ENCODE measurements at places on chromosomes 2 and 18. TPM values are rescaled to one million over a fixed set of nuclear protein-coding genes. Genes with fewer than 3 reads are reported as not detected.

The GNAL gene
- total RNA-seq = 32.4 TPM

The TUBB8B gene
- 0.24 TPM for total RNA-seq

The TNS1 gene
- 12.0 TPM for total RNA-seq

The SLC9A4 gene
- 2.7 TPM for total RNA-seq

The SKA1 gene
- total RNA-seq = 1.2 TPM

The MOCOS gene
- 15.9 TPM for total RNA-seq

The PRKAG3 gene
- total RNA-seq = not detected

The HOXD12 gene
- total RNA-seq = not detected

The DLX1 gene
- total RNA-seq = not detected

The RANBP2 gene
- total RNA-seq = 59.9 TPM

The MBD1 gene
- 85.5 TPM for total RNA-seq

The CCDC85A gene
- not detected for total RNA-seq

The ANKZF1 gene
- total RNA-seq = 55.6 TPM

The CFAP221 gene
- total RNA-seq = not detected

The UGT1A6 gene
- 23.2 TPM for total RNA-seq

The LOXHD1 gene
- total RNA-seq = not detected

The NT5C1B gene
- total RNA-seq = not detected

The SIX3 gene
- not detected for total RNA-seq

The NTSR2 gene
- total RNA-seq = not detected

The LCLAT1 gene
- 13.3 TPM for total RNA-seq

The CTAGE1 gene
- not detected for total RNA-seq

The IL1A gene
- total RNA-seq = 230 TPM

The TTR gene
- not detected for total RNA-seq

The RBM44 gene
- total RNA-seq = 0.24 TPM

The SNRPD1 gene
- total RNA-seq = 15.9 TPM

The KCNE4 gene
- total RNA-seq = under 0.01 TPM

The RGPD4 gene
- total RNA-seq = not detected

The POTEJ gene
- total RNA-seq = not detected

The ANO7 gene
- not detected for total RNA-seq

The ZNF396 gene
- 0.72 TPM for total RNA-seq

The DOCK10 gene
- total RNA-seq = 0.48 TPM

The BMP10 gene
- total RNA-seq = not detected

The PDCD1 gene
- total RNA-seq = 0.24 TPM

The FBXO36 gene
- 5.5 TPM for total RNA-seq

The G6PC2 gene
- total RNA-seq = not detected

The REG3G gene
- not detected for total RNA-seq

The CLHC1 gene
- 6.0 TPM for total RNA-seq

The SLC5A7 gene
- not detected for total RNA-seq

The VSNL1 gene
- total RNA-seq = 8.7 TPM

The CHN1 gene
- 0.21 TPM for total RNA-seq

The PPP4R3B gene
- total RNA-seq = 48.4 TPM

The PARD3B gene
- 1.1 TPM for total RNA-seq

The SNORC gene
- 1.3 TPM for total RNA-seq

The INO80D gene
- 6.0 TPM for total RNA-seq

The ACKR3 gene
- total RNA-seq = 14.7 TPM

The ANKRD53 gene
- under 0.01 TPM for total RNA-seq

The SDC1 gene
- total RNA-seq = 1,471 TPM

The NCKAP5 gene
- 0.43 TPM for total RNA-seq

The GAREM1 gene
- total RNA-seq = 15.1 TPM

The GAL3ST2 gene
- total RNA-seq = not detected

The CGREF1 gene
- total RNA-seq = not detected

The IL18RAP gene
- total RNA-seq = 0.48 TPM

The MORN2 gene
- 7.7 TPM for total RNA-seq

The SAG gene
- not detected for total RNA-seq

All from tracheal epithelial cell (primary cell).